ENCODE measurements at places on chromosomes 12 and 14. TPM values are rescaled to one million over a fixed set of nuclear protein-coding genes. Genes with fewer than 3 reads are reported as not detected.
A peak's percentile ranks its signal among the peaks of the same experiment; 100 is the strongest.

GRCh38 chr14:91980157-91980556 is 32.7 kb upstream of the FBLN5 start:
- DNase-seq, result peak; percentile 96

- DNase-seq, result no peak
Observed at GRCh38 chr12:12433203-12433731, 76.4 kb downstream of the BORCS5 start.

GRCh38 chr12:62763861-62764645 is 170.9 kb downstream of the PPM1H start:
- DNase-seq, result no peak

DNA sequence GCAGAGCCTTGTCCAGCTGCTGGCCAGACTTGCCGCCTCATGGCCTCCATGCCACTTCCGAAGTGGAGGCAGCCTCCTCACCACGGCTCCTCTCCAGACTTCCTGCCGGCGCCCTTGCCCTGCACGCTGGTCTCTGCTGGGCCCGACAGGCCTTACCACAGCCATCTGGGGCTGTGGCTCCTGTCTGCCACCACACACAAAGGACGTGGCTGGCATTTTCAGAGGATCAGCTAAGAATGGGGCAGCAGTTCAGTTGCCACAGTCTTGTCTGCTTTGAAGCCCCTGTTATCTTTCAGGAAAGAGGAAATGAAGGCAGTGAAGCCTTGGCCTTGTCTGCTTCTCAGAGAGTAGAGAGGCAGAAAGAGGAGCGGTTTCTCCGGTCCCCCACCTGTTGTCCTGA is 178.0 kb upstream of the FKBP4 start:
- DNase-seq, result no peak

DNA sequence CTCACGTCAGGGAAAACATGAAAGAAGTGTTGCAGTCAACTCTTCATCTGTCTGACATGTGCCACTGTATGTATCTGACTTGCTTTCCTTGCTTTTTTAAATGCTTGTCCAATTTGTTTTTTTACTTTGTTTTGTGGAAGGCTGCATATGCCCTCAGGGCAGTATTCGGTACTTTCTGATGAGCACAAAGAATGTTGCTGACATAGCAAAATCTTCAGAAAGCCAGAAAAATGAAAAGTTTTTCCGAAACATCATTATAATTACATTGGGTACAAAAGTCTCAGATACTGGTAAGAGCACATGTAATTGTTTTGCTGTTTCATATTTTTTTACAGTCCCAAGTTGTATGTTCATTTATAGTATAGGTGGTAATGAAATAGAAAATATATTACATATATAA is 144.3 kb downstream of the NTS start:
- DNase-seq, result no peak

The SPX gene
- 0.07 TPM for total RNA-seq

DNA sequence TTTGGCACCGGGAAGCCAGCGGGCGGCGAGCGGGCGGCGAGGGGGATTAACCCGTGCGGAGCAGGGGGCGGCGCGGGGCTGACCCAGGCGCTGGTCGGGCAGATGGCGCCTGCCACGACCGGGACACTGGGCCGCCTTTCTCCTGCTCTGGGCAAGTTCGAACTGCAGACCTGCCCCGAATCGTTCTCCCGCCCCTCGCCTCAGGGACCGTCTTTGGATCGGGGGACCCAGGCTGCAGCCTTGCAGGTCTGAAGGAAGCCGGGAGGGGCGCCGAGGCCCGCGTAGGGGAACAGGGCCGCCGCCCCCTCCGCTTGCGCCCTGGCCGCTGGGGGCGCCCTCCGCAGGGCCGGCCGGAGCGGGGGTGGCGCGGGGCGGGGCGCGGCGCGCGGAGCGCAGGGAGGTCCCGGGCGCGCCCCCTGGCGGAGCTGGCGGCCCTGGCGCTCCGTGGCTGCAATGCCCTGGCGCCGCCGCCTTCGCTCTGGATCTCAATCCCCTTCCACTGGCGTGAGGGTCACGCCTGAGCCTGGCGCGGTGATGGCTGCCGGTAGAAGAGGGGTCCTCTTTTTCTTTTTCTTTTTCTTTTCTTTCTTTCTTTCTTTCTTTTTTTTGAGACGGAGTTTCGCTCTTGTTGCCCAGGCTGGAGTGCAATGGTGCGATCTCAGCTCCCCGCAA is 449 bp upstream of the LTBP2 start:
- peak; percentile 18 for DNase-seq

The GLS2 gene
- not detected for total RNA-seq

- DNase-seq, result no peak
Observed at GRCh38 chr12:76920172-76921099, 41.6 kb upstream of the CSRP2 start.

DNA sequence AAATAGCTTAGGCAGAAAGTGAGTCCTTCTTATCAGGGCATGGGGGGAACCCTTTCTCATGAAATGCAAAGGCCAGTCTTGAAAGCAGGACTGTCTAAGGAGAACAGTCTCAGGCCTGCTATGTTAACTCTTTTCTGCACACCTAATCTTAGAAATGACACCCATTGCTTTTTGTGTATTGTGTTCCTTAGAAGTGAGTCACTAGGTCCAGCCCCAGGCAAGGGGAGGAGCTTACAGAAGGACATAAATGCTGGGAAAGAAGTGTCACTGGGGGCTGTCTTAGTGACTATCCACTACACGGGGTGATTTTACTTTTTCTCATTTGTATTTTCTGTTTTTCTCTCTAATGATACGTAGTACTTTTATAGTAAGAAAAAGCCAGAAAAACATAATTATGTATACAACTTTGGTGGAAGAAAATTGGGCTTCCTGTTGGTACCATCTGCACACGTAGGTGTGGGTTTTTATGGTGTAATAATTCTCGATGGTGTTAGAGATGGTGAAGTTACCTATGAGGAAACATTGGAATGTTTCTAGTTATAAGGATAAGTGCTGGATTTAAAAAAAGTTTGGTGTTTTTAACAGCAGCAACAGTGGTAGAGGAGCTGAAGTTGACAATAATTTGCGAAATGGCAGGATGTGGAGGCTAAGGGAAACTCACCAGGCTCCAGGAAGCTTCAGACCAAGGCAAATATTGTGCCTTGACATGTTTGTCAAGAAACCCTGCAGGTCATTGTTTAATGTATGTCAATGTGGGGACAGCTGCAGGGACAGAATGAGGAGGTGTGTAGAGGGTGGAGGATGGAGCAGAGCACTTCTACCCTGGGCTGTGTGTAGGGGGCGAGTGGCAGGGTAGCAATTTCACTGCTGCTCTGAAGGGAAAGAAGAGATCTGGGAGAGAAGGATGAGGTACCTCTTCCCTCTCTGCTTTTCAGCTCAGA is 214.9 kb downstream of the KTN1 start:
- DNase-seq, result peak; percentile 64

DNA sequence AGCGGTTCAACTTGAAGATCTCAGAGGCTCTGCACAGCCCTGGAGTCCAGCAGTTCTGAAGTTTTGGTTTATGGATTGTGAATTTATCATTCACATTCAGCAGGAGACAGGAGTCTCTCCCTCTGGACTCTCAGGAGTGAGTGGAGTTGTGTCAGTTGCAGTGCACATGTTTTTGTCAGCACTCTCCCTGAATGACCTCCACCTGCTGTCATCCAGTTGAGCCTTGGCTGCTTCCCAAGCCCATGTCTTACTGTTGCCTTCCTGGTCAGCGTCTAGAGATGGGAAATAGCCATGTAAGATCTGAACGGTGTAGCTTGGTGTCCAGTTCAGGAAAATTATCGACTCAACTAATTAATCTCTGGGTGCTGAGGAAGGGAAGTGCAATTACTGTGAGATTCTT is 133.2 kb downstream of the PRKCH start:
- DNase-seq, result peak; percentile 18

GRCh38 chr12:3544296-3544965 is 53.4 kb downstream of the PRMT8 start:
- no peak for DNase-seq

The MAPK1IP1L gene
- total RNA-seq, result 28.8 TPM

DNA sequence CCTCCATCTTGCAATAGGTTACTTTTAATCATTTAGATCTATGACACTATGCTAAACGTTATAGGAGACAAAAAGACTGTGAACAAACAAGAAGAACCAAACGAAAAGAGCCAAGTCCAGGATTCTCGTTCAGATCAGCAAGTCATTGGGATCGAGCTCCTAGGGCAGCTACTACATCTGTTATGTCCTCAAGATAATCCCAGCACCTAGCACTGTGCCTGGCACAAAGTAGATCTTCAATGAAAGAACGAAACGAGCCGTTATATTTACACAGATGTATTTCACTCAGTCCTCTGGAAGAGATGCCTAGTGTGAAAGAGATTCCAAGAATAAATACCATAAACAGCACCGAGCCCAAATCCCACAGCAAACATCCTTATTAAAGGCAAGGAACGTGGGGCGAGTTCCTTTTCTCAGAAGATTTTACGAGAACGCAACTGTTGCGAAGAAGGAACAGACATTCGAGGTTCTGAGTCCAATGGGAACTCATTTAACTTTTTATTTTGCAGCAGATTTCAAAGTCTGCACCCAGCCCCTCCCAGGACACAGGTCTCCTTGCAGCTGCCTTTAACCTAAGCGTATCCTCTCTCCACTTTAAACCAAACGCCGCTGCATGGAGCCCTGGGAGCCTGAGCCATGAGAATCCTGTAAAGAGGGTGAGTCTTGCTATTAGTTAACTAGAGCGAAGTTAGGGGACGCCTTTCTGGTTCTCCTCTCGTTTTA is 544 bp upstream of the TDP1 start:
- no peak for DNase-seq

GRCh38 chr12:93059925-93060665 is 131.0 kb upstream of the EEA1 start:
- no peak for DNase-seq

GRCh38 chr12:121059031-121059898 is 20.2 kb upstream of the OASL start:
- DNase-seq, result no peak

GRCh38 chr12:46470975-46471374 is 98.4 kb upstream of the SLC38A2 start:
- DNase-seq, result peak; percentile 76

- peak; percentile 26 for DNase-seq
Observed at GRCh38 chr14:102593061-102593824, 794 bp downstream of the RCOR1 start.

DNA sequence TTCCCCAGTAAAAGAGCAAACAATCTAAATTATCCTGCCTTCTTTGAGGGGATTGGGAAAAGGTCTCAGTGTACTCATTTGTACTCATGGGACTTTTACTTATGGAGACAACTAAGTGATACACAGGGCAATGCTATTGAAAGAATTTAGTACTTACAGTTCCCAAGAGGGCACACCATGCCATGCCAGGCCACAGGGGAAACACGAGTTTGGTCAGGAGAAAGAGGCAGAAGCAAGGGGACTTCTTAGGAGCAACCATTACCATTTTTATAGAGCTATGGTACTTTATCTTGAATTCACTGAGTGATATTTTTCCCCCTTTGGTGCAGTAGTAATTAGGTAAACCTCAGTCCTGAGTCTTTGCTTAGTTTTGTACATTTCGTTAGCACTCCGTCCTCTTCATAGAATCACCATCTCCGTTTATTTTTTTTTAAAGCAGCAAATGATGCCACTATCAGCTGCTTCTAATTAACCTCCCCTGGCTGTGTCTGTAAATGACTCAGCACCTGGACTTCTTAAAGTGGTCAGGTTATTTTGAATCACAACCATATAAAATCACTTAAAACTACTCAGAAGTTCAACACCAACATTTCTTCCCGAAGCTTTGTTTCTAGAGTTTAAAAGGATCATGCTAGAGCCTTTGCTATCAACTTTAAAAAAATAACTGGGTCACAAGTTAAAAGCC is 5.9 kb upstream of the WASHC3 start:
- DNase-seq, result peak; percentile 3

The DHH gene
- total RNA-seq, result not detected

GRCh38 chr14:64722842-64723447 is 18.7 kb downstream of the PLEKHG3 start:
- no peak for DNase-seq

The EML5 gene
- 2.0 TPM for total RNA-seq

GRCh38 chr12:77325511-77326236 is 260.3 kb upstream of the E2F7 start:
- no peak for DNase-seq

The NACA gene
- 2,010 TPM for total RNA-seq

The GPD1 gene
- 0.27 TPM for total RNA-seq

The SRGAP1 gene
- total RNA-seq, result 10.9 TPM

DNA sequence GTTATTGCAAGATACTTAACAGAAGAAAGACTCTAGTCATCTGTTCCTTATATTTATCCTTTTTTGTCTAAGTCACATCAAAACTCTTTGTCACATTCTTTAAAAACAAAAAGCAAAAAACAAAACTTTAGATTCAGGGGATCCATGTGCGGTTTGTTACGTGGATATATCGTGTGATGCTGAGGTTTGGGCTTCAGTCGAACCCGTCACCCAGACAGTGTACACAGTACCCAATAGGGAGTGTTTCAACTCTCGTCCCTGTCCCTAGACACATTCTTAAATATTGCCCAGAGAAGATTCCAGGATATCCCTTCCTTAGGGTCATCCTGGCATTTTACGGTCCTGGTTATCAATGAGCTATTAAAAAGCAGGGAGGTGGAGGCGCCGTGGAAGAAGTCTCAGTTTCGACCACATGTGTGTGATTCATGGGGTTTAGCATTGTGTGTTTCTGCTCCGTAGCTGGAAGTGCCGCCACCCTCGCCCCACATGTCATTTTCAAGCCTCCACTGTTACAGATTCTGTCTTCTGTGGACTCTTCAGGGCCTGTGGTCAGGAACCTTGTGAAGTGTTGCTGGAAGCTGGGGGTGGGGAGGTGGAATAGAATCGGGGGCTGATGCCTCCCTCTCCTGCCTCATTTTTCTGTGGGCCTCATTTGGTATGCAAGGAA is 19.9 kb downstream of the CCND2 start:
- no peak for DNase-seq

- peak; percentile 19 for DNase-seq
Observed at GRCh38 chr12:110585231-110585799, 2.2 kb upstream of the PPTC7 start.

GRCh38 chr14:22822571-22823098 is 7.1 kb upstream of the MRPL52 start:
- DNase-seq, result peak; percentile 71

The KRT85 gene
- not detected for total RNA-seq

The CACNA2D4 gene
- total RNA-seq, result 35.2 TPM

GRCh38 chr14:53458368-53458814 is 305.3 kb upstream of the DDHD1 start:
- peak; percentile 76 for DNase-seq

DNA sequence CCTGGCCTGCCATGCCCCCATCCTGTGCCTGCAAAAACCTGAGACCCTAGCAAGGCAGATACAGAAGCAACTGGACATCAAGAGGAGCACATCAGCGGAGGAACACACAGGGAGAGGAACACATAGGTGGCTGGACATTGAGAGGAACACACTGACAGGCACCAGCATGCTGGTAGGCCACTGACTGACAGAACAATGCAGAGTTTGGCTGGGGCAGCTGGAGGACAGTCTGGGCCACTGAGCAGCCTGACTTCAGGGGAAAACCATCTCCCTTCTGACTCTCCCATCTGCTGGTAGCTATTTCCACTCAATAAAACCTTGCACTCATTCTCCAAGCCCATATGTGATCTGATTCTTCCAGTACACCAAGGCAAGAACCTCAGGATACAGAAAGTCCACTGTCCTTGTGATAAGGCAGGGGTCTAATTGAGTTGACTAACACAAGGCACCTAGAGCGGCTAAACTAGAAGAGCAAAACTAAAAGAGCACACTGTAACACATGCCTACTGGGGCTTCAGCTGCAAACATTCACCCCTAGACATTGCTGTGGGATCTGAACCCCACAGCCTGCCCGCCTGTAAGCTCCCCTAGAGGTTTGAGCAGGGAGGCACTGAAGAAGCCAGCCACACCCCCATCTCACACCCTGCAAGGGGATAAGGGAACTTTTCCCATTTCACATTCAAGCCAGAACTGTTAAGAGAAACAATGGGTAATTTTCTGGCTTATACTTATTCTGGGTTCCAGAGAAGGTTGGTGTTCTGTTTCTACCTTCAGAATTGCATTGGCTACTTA is 22.1 kb downstream of the CLECL1 start:
- DNase-seq, result no peak
